ENCODE measurements at places on chromosomes 3 and 15.
A peak's percentile ranks its signal among the peaks of the same experiment; 100 is the strongest.

- DNase-seq: peak; percentile 6
Measured at GRCh38 chr15:98983334-98983733, 24.3 kb downstream of the PGPEP1L start.

DNA sequence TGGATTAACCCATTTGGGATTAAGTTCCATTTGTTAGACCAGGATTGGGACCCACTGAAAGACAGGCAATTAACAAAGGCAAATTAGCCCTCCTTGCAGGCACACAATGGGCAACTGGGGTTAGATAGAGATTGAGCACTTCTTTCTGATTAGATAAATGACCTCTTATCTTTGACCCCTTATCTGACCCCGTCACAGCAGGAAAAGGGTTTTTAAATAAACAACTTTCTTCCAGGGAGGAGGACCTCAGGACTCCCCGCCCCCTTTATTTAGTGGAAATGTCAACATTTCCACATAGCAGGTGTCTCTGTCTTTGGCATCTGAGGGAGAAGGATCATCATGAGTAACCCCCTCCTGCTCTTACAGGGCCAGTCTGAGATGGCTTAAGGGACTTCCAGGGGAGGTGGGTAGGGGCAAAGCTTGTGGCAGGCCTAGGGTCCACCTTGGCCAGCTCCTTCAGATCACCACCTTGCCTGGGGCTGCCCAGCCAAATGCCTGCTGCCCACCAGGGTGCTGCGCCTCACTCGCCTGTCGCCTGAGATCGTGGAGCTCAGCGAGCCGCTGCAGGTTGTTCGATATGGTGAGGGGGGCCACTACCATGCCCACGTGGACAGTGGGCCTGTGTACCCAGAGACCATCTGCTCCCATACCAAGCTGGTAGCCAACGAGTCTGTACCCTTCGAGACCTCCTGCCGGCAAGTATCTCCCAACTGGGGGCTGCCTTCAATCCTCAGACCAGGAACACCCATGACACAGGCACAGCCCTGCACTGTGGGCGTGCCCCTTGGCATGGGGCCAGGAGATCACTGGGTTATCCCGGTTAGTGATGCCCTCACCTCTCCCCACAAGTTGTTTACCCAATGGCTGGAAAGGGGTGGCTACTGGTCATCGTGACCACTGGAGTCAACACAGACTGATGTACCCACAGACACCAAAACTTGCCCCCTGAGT lies 2.6 kb upstream of the WDR6 start:
- no peak for DNase-seq

GRCh38 chr3:158095814-158096704 lies 10.2 kb downstream of the SHOX2 start:
- DNase-seq: no peak

- no peak for DNase-seq
Measured at GRCh38 chr3:86175593-86176444, 815.1 kb downstream of the VGLL3 start.

DNA sequence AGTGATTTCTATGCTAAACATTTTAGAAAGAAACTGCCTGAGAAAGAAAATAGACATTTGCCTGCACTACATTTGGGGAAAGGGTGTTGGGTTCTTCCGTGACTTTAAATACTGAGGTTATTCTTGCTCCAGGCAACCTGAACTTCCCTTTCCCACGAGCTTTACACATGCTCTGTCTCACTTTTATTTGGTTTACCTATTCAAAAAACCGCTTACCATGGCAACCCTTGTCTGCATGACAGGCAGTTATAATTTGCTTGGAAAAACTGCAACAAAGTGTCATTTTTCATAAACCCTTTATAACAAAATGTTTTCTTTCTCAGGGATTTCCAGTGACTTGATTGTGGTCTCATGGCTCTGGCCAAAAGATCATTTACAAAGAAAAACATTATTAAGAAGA lies 416.3 kb upstream of the MEIS2 start:
- no peak for DNase-seq

- DNase-seq: no peak
Measured at GRCh38 chr3:178586076-178586475, 49.8 kb downstream of the KCNMB2 start.

All from globus pallidus (tissue), 1 donor.